ENCODE measurements at places on chromosomes 12 and 14.

DNA sequence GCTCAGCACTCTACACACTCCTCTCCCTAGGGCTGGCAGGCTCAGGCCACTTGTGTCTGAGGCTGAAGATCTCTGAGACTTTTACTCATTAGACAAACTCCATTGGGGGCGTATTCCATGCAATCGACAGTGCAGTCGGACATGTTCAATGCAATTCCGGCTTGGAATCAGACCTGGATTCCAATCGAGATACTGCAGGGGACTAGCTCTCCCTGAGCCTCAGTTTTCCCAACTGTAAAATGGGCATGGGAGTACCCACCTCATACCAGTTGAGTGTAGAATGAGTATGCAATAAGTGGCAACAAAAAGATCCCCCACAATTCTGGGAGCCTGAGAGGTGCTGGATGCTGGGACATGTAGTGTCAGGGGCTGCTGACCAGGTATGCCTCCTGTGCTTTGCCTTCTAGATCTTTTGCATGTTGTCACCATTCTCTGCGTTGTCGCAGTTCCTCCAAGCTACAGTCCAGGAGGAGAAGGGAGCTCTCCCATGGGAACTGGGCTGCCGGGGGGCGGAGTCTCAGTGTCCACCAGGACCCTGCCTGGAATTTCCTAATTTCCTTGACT, 8.3 kb downstream of the TTC6 start:
- no peak for DNase-seq

DNA sequence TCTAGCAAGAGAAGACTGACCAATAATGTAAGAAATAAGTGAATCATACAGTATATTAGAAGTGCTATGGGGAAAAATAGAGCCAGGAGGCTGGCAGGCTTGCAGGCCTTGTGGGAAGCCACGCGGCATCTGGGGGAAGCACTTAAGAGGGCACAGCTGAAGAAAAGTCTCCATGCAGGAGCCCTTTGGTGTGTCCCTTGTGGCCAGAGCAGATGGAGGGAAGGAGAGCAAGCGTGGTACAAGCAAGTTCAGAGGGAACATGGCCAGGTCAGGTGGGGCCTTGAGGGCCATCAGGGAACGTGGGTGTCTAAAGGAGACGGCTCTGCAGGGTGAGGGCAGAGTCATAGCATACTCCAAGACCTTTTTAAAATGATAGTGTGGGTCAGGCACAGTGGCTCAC, 51.7 kb downstream of the LRRC74A start:
- no peak for DNase-seq

GRCh38 chr14:22052795-22053194, 379.2 kb upstream of the OR4E1 start:
- no peak for DNase-seq

DNA sequence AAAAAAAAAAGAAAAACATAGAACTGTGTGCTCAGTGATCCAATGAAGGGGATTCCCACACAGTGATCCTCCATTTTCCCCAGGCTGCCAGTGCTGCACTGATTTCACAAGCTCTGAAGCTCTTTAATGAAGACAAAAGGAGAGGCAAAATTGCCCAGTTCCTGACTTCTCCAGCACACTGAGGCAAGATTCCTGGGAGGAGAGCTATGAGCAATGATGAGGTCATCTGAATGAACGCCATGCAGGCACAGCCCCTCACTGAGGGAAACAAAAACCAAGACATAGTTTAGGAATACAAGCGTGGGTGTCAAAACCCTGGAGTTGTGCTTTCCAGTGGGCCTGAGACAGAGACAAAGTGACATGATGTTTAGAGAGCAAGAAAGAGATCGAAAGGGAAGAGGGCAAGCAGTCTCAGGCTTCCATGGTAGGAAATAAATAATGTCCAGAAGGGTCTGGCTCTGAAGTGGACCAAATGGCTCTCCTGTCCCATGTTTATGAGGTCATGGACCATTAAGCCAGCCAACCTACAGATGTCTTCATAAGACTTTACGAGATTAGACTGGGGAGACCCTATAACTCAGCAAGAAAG, 40.9 kb upstream of the SMUG1 start:
- no peak for DNase-seq

DNA sequence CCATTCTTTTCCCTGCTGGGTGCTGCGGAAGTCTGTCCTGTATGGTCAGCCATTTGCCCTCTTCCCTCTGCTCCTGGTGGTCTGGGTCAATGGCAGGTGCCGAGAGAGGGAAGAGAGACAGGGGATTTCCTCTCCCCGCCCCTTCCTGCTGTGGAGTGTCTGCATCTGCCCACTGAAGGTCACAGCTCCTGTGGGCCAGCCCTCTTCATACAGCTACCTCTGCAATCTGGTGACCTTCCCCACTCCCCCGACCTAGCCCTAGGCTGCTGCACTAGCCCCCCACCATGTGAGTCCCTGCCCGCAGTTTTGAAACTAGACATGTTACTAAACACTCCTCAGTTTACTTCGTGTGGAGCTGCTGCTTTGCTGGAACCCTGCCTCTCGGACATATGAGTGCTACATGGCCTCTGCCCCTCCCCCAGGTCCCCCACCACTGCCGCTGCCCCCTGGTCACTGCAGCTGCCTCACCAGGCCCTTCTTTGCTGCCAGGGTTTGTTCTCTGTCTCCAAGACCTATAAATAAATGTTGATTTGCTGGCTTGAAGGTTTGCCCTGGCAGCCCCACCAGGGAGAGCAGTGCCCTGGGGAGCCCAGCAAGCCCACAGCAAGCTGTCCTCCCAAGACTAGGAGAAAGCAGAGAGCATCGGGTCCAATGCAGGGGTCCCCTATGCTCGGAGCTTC, 102.9 kb downstream of the DPF3 start:
- no peak for DNase-seq

- no peak for DNase-seq
Measured at GRCh38 chr14:99803106-99803775, 10.0 kb downstream of the EML1 start.

- no peak for DNase-seq
Measured at GRCh38 chr14:35337269-35338255, 45.4 kb downstream of the PSMA6 start.

DNA sequence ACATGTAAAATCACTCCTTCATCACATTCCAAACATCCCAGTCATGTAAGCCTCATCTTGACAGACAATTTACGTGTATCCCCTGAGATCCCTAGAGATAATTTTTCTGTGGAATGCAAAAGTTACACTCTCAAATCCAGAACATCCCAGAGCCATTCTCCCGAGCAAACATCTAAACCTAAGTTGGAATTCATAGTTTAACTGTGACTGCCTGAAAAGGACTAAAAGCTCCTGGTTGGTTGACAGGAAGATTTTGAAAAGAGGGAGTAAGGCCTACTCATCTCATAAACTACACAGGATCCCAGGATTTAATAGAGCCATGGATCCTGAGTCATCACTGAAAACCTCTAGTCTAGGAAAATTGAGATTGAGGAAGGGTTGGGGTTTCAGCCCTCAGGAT, 123.6 kb downstream of the SCN8A start:
- no peak for DNase-seq

GRCh38 chr12:131948166-131948712, 1.5 kb upstream of the EP400 start:
- DNase-seq, result no peak

- DNase-seq, result no peak
Measured at GRCh38 chr12:55722948-55723347, 2.8 kb downstream of the RDH5 start.

- DNase-seq, result no peak
Measured at GRCh38 chr12:68587448-68587873, 23.2 kb upstream of the RAP1B start.

All from iPS DF 6.9 (cell line).